ENCODE measurements at places on chromosomes 3 and 15.
A peak's percentile ranks its signal among the peaks of the same experiment; 100 is the strongest.

DNA sequence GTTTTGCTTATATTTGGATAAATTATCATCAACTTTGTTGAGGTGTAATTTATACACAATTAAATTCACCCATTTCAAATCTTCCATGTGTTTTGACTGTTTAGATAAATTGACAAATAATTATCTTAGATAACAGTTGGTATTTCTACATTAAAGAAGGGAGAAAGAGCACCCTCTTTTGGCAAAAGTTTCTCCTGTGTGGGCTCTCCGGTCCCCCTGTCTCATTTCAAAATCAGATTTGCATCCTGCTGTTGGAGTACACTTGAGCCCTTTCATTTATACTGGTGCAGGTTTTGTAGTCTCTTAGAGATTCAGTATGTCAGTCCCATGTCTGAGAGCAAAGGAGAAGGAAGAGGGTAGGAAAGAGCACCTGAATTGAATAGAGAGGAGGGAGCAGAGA lies 49.4 kb downstream of the NKIRAS1 start:
- DNase-seq: no peak

GRCh38 chr3:151387432-151387831 lies 2.9 kb upstream of the P2RY12 start:
- no peak for DNase-seq

DNA sequence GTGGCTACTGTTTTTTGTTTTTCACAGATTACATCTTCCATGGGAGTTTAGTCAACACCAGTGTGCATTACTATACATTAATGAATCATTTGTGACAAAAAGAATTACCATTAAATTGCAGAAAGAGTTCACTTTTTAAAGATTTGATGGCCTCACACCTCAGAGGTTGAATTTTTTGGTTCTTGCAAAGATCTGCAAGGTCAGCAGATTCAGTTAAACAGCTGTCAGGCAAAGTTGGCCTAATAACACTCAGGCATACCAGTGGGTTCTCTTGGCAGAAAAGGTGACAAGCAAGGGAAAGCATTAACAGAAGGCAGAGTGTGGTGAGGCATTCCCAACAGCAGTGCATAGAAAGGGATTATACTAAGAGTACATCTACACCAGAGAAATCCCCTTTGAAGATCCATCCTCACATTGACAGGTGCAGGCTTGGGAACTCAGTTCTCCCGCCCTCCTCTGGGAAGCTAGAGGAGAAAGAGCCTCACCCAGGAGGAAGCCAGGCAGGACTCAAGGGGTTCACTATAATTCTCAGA lies 24.3 kb upstream of the PTX3 start:
- DNase-seq: no peak

GRCh38 chr15:69031013-69032001 lies 16.8 kb downstream of the NOX5 start:
- peak; percentile 6 for DNase-seq

DNA sequence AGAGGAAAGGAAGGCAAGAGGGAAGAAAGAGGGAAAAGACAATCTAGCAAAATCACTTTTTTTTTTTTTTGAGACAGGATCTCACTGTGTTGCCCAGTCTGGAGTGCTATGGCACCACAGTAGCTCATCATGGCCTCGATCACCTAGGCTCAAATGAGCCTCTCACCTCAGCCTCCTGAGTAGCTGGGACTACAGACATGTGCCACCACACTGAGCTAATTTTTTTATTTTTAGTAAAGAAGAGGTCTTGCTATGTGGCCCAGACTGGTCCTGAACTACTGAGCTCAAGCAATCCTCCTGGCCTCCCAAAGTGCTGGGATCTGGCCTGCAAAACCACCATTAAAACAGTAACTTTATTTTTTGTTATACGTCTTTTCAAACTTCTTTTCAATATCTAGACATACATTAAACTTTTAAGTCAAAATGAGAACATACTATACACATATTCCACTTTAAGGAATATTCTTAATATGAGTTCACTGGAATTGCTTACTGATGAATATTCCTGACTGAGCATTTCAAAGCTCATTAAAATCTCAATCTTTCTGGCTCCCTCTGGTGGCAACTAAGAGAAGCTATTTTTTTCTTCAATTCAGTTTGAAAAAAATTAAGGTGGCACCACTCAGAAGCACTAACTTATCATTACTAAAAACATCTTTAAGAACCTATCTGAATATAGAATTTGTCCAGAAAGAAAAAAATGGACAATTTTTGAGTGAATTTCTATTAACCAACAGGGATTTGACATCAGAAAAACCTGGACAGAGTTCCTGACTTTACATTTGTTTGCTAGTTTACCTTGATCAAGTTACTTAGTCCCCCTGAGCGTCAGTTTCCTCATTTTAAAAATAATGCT lies 40.9 kb downstream of the UACA start:
- no peak for DNase-seq

- DNase-seq: no peak
Measured at GRCh38 chr3:33299395-33300081, 22.3 kb downstream of the FBXL2 start.
